Uterus (tissue), 4 donors: ENCODE measurements at places on chromosomes 1 and 21. TPM values are rescaled to one million over a fixed set of nuclear protein-coding genes. Genes with fewer than 3 reads are reported as not detected.

CTSK gene
- total RNA-seq: 106 TPM

MX2 gene
- total RNA-seq: 19.0 TPM

LRRC53 gene
- total RNA-seq: 0.21 TPM

FAM177B gene
- total RNA-seq: not detected

TRIM46 gene
- total RNA-seq: 3.5 TPM

- H3K27me3 ChIP-seq: no peaks in the 10 kb centered on the region
- H3K4me1 ChIP-seq: no peaks in the 10 kb centered on the region
- H3K27ac ChIP-seq: no peak overlapping the region
These were observed 3.4 kb upstream of the PTPRF start for GRCh38 chr1:43527111-43527878.

DNA sequence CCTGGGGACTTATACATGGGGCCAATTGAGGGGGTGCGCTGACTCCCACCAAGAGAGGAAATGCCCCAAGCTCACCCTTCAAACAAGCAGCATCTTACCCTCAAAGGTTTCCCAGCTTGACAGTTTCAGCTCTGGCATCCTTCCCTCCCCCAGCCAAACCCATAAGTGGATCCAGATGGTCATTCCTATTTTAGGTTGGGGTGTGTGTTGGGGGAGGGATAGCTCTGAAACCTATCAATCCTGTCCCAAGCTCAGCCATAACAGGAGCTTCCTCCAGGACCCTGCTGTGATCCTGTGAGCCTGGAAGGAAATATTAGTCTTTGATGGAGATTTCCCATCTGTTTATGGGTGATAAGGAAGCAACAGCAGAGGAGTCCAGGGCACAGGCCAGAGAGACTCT, 3.4 kb upstream of the TMEM222 start:
- DNase-seq: no peak
- H3K4me1 ChIP-seq: peaks cover 7% of the 10 kb centered on the region
- H3K27me3 ChIP-seq: no peaks in the 10 kb centered on the region
- no peak overlapping the region for H3K4me3 ChIP-seq

GRCh38 chr21:41887667-41888066, 8.5 kb upstream of the PRDM15 start:
- no peak overlapping the region for H3K27ac ChIP-seq
- H3K4me3 ChIP-seq: no peak overlapping the region
- H3K36me3 ChIP-seq: no peaks in the 10 kb centered on the region
- DNase-seq: no peak
- H3K27me3 ChIP-seq: no peaks in the 10 kb centered on the region
- no peaks in the 10 kb centered on the region for H3K4me1 ChIP-seq

DNA sequence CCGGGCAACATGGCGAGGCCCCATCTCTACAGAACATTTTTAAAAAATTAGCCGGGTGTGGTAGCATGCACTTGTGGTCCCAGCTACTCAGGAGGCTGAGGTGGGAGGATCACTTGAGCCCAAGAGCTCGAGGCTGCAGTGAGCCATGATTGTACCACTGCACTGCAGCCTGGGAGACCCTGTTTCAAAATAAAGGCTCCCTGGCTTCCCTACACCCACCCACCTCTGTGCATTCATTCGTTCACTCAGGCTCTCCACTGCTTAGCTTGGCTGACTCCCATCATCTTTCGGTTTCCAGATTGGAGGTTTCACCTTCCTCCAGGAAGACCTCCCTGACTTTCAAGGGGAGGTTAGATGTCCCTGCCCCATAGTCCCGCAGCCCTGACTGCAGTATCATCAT, 14.2 kb downstream of the KIAA2013 start:
- H3K27me3 ChIP-seq: no peaks in the 10 kb centered on the region
- no peaks in the 10 kb centered on the region for H3K36me3 ChIP-seq
- peak overlapping the region; percentile 31 for H3K27ac ChIP-seq
- no peak for DNase-seq
- no peak overlapping the region for H3K4me3 ChIP-seq

GRCh38 chr1:46996659-46997281, 26.7 kb upstream of the CYP4X1 start:
- no peak for DNase-seq
- no peak overlapping the region for H3K4me3 ChIP-seq

- no peak overlapping the region for H3K27ac ChIP-seq
- no peak for DNase-seq
- no peaks in the 10 kb centered on the region for H3K27me3 ChIP-seq
- no peaks in the 10 kb centered on the region for H3K36me3 ChIP-seq
- H3K4me1 ChIP-seq: no peaks in the 10 kb centered on the region
These were observed 71.3 kb downstream of the RPE65 start for GRCh38 chr1:68378296-68379084.

GRCh38 chr1:44485229-44485933, 80.3 kb downstream of the RNF220 start:
- H3K27me3 ChIP-seq: no peaks in the 10 kb centered on the region
- H3K4me1 ChIP-seq: no peaks in the 10 kb centered on the region
- peak; percentile 25 for DNase-seq
- H3K27ac ChIP-seq: peak overlapping the region; percentile 77
- H3K36me3 ChIP-seq: no peaks in the 10 kb centered on the region
- H3K4me3 ChIP-seq: no peak overlapping the region

DNA sequence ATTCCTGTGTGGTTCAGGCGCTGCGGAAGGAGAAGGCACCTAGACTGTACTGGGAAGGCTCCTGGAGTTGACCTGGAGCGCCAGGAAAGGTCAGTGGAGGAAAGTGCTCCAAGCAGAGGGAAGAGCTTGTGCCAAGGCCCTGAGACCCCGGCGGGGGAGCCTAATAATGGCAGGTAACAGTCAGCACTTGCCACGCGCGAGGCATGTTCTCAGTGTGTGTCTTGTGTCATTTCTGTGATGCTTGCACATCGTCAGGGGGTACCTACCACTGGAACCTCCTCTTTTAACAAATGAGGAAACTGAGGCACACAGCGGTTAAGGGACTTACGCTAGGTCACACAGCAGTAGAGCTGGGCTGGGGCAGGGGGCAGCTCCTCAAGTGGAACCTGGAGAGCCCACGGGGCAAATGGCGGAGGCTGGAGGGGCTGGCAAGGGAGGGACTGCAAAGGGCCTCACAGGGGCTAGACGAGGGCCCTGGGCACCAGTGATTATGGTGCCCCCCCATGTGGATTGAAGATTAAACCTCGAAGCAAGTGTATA, 976 bp upstream of the BMP8B start:
- no peak for DNase-seq
- H3K36me3 ChIP-seq: no peaks in the 10 kb centered on the region
- peaks cover 4% of the 10 kb centered on the region for H3K27me3 ChIP-seq
- H3K4me1 ChIP-seq: no peaks in the 10 kb centered on the region
- no peak overlapping the region for H3K4me3 ChIP-seq
- no peak overlapping the region for H3K27ac ChIP-seq

GRCh38 chr1:85321237-85321964, 45.0 kb upstream of the BCL10 start:
- H3K4me1 ChIP-seq: no peaks in the 10 kb centered on the region
- H3K4me3 ChIP-seq: no peak overlapping the region
- H3K36me3 ChIP-seq: no peaks in the 10 kb centered on the region

GRCh38 chr1:5502311-5503194, 489.7 kb downstream of the NPHP4 start:
- no peak overlapping the region for H3K4me3 ChIP-seq
- H3K36me3 ChIP-seq: no peaks in the 10 kb centered on the region
- H3K27ac ChIP-seq: no peak overlapping the region
- no peaks in the 10 kb centered on the region for H3K27me3 ChIP-seq
- H3K4me1 ChIP-seq: no peaks in the 10 kb centered on the region

DNA sequence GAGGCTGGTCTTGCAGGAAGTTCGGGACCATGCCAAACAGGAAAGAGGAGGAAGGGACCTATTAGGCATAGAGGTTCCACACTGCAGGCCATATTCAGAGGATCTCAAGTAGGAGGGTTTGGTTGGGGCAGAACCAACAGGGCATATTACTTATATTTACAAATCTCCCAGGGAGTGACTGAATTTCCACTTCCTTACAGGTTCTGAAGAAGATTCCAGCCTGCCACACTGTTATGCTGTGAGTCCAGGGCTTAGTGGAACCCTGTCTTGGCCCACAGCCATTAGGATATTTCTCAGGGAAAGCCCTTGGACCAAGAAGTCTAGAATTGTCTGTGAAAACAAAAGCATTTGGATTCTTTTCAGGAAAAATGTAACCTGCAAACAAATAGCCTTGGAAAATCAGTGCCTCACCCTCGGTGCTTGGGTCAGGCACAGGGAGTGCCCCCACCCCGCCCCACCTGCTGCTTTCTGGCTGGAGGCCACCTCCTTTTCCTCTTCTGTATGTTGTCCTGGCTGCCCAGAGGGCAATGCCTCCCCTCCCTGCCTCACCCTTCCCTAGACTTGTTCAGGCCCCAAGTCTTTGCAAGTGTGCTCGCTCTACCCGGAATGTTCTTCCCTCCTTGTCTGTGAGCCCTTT, 41.0 kb upstream of the JUN start:
- H3K36me3 ChIP-seq: no peaks in the 10 kb centered on the region
- no peak overlapping the region for H3K27ac ChIP-seq
- H3K4me1 ChIP-seq: no peaks in the 10 kb centered on the region
- H3K27me3 ChIP-seq: no peaks in the 10 kb centered on the region
- DNase-seq: peak; percentile 37

DNA sequence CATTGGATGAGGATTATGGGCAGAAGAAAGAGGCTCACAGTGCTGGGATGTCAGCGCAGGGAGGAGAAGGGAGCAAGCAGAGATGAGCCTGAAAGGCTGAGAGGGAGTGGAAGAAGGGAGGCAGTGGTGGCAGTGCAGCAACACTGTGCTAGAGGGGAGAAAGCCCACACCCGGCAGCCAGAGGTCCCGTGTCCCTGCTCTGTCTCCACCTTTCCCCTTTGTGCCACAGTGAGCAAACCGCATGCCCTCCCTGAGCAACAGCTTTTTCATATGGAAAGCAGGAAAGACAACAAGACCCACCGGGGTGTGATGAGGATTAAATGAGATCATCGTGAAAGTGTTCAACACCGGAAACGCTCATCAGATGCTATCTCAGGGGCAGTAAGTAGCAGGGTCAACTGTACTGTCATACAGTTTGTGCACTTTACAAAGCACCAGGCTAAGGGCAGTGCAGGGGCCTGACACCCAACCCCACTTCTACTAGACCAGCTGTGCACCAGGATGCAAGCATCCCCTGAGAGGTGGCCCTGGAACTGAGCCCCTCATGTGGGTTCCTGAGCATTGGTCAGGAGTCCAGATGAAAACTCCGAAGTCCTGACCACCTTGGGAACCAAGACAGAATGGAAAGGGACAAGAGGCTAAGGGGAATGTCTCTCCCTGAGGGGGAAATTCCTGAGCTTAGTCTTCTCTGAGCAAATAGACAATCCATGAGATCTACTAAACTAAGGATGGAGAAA, 9.1 kb downstream of the NHLH1 start:
- H3K4me3 ChIP-seq: no peak overlapping the region
- DNase-seq: no peak
- H3K27ac ChIP-seq: no peak overlapping the region

- DNase-seq: no peak
- no peaks in the 10 kb centered on the region for H3K4me1 ChIP-seq
- no peak overlapping the region for H3K27ac ChIP-seq
- no peak overlapping the region for H3K4me3 ChIP-seq
- H3K36me3 ChIP-seq: no peaks in the 10 kb centered on the region
These were observed 3.2 kb upstream of the TTLL10 start for GRCh38 chr1:1170215-1171091.

DNA sequence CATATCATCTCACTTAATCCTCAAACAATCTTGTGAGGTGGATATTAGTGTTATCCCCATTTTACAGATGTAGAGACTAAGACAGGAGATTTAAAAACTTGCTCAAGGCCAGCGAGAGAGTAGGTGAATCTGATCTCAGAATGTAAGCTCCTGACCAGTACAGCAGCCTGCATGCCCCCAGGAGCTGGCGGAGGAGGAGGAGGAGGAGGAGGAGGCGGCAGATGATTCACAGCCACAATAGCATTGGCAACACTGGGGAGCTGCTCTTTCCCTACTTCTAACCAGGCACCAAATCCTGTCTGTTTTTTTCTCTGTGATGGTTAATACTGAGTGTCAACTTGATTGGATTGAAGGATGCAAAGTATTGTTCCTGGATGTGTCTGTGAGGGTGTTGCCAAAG, 243.2 kb downstream of the ATG4C start:
- H3K4me3 ChIP-seq: no peak overlapping the region
- no peak overlapping the region for H3K27ac ChIP-seq
- no peak for DNase-seq

DNA sequence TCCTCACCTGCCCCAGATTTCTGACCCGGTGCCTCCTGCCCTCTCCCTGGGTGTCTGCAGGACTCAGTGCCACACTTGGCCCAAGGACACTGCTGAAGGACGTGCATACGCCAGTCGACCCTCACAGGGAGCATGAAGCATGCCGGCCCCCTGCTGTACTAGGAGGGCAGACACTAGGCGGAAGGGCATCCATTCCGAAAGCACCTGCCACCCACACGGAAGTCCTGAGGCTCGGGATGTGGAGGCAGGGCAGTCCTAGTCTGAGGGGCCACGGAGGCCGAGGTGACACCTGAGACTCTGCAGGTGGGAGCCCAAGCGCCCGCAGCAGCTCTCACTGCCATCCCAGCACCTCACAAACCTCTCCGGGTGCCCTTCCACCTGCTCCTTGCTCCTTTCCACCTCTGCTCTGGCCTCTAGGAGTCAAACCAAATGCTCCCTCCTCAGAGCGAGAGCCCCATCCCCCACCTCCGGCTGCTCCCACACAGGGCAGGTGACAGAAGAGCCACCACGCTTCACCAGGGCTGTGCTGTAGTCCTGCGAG, 2.4 kb downstream of the NPHP4 start:
- no peaks in the 10 kb centered on the region for H3K27me3 ChIP-seq
- no peak for DNase-seq
- no peak overlapping the region for H3K27ac ChIP-seq
- no peak overlapping the region for H3K4me3 ChIP-seq
- H3K4me1 ChIP-seq: peaks cover 3% of the 10 kb centered on the region

DNA sequence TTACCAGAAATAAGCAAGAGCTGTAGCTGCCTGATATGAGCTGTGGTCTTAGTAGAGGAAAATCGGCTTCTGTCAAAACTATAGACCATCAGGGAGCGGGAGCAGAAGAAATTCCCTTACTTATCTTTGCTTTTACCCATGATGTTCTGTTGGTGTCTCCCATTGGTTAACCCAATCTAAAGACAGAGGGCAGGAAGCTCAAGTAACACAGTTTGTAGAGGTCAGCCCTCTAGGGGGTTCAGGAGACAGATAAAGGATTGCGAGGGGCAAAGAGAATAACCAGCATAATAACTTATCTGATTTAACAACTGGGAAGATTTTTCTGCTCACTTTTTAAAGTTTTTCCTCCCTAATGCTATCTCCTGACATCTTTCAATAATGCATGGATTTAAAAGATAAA, 142.4 kb downstream of the NTMT2 start:
- DNase-seq: no peak
- no peak overlapping the region for H3K4me3 ChIP-seq
- no peaks in the 10 kb centered on the region for H3K4me1 ChIP-seq

- H3K36me3 ChIP-seq: no peaks in the 10 kb centered on the region
- DNase-seq: no peak
- no peak overlapping the region for H3K4me3 ChIP-seq
- no peak overlapping the region for H3K27ac ChIP-seq
- no peaks in the 10 kb centered on the region for H3K4me1 ChIP-seq
- no peaks in the 10 kb centered on the region for H3K27me3 ChIP-seq
These were observed 60.1 kb upstream of the DUSP10 start for GRCh38 chr1:221801773-221802516.
